Uterus (tissue), 4 donors: ENCODE measurements at places on chromosomes 5 and 9.

DNA sequence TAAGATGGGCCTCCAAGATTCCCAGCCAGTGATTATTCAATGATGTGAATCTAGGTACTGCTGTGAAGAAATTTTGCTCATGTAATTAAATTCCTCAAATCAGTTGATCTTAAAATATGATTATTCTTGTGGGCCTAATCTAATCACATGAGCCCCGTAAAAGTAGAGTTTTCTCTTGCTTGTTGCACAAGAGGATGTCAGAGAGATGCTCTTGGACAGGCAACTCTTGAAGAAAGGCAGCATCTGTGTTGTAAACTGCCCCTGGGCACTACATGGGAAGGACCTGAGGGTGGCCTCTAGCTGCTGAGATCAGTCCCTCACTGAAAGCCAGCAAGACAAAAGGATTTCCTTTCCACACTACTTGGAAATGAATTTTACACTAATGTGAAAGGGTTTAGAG, 132.9 kb downstream of the TRPM3 start:
- no peaks in the 10 kb centered on the region for H3K27me3 ChIP-seq
- no peak for DNase-seq
- no peaks in the 10 kb centered on the region for H3K4me1 ChIP-seq

GRCh38 chr5:113293975-113294310, 140.8 kb downstream of the TSSK1B start:
- no peaks in the 10 kb centered on the region for H3K27me3 ChIP-seq
- peak overlapping the region; percentile 97 for H3K27ac ChIP-seq
- no peaks in the 10 kb centered on the region for H3K36me3 ChIP-seq
- H3K4me1 ChIP-seq: no peaks in the 10 kb centered on the region

DNA sequence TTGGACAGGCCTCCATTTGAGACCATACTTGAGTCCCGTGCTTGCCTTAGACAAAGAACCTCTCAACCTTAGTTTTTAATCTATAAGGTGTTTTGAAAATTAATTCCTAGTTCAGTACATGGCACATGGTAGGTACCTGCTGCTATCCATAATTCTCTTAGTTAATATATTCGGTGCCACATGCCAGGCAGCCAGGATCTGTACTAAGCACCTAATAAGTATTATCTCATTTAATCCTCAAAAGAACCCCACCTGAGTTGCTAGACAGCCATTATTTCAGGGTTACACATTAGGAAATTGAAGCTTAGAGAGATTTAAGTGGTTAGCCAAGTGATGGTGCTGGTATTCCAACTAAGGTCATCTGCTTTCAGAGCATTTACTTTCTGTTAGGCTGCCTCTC, 29.9 kb downstream of the NSD1 start:
- no peaks in the 10 kb centered on the region for H3K4me1 ChIP-seq
- H3K27me3 ChIP-seq: no peaks in the 10 kb centered on the region
- H3K36me3 ChIP-seq: no peaks in the 10 kb centered on the region
- no peak for DNase-seq
- no peak overlapping the region for H3K27ac ChIP-seq
- no peak overlapping the region for H3K4me3 ChIP-seq

- H3K27me3 ChIP-seq: no peaks in the 10 kb centered on the region
- no peak for DNase-seq
- H3K4me3 ChIP-seq: no peak overlapping the region
- H3K36me3 ChIP-seq: no peaks in the 10 kb centered on the region
- H3K4me1 ChIP-seq: no peaks in the 10 kb centered on the region
Measured at GRCh38 chr9:90974643-90975245, 173.1 kb downstream of the SYK start.

DNA sequence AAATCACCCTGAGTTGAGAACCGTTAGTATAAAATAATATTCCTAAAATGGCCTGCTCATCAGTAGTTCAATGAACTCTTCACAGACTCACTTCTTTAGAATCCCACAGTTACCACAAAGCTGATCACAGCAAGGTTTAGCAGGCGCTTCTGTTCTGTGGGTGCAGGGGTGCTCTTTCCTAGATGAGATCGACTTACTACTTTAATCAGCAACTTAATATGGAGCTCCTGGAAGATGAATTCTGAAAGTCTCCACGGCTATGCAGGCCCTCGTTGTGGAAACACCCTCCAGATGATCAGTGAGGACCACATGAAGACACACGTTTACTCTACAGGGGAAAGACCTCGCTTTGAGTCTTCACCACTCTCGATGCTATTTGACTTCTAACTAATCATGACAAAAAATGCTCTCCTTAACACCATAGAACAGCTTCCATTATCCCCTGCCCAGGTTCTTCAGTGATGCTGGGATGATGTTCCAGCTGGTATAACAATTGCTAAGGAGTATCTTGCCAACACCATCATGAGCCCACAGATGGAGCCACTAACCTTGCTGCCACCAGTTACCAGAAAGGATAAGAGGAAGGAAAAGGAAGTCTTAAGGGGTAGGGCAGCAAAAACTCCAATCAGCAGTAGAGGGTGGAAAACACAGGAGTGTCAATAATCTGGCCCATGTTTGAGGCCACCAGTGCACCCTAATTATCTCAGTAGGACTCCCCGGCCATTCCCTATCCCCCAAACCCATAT, 17.9 kb upstream of the GPX8 start:
- no peaks in the 10 kb centered on the region for H3K4me1 ChIP-seq
- H3K36me3 ChIP-seq: no peaks in the 10 kb centered on the region
- no peaks in the 10 kb centered on the region for H3K27me3 ChIP-seq
- DNase-seq: no peak
- H3K4me3 ChIP-seq: no peak overlapping the region
